ENCODE measurements at places on chromosomes 3 and 15.

DNA sequence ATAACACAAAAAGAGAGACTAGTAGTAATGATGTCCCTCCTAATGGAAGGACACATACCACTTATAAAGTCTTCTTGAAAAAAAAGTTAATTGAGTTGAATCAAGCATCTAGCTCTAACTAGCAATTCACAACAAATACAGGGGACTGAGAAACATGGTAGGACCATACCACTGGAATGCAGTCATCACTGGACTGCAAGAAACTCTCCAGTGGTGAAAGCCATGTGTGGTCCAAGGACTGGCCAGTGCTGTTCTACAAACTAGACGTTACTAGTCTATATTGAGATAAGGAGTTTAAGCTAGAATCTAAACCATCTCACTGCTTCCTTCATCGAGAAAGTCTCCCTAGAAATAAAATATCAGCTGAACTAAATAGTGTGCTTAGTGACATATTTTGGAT, 16.7 kb downstream of the FBN1 start:
- no peak for DNase-seq

DNA sequence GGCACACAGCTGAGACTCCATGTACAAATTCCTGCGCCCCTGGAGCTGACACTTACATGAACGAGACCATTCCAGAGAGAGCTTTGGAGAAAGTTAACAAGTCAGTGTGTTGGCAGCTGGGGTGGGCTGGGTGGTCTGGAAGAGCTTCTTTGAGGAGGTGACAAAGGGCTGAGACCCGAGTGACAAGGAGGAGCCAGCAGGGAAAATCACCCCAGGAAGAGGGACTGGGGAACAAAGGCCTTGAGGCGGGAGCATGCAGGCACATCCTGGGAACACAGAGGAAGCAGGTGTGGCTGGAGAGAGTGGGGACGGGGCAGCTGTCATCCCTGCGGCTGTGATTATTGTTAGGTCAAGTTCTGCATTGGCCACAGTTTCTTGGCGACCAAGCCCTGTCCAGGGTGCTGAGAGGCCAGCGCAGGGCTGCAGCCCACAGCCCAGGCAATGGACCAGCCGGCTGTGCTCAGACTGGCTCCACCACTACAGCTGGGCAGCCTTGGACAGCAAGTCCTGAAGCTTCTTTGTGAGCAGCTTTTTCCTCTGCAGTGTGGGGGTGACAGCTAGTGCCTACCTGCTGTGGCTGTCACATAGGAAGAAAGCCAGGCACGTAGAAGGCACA, 34.2 kb upstream of the PRR23E start:
- peak; percentile 28 for DNase-seq

GRCh38 chr3:190586631-190587011, 72.7 kb downstream of the IL1RAP start:
- DNase-seq, result peak; percentile 62

DNA sequence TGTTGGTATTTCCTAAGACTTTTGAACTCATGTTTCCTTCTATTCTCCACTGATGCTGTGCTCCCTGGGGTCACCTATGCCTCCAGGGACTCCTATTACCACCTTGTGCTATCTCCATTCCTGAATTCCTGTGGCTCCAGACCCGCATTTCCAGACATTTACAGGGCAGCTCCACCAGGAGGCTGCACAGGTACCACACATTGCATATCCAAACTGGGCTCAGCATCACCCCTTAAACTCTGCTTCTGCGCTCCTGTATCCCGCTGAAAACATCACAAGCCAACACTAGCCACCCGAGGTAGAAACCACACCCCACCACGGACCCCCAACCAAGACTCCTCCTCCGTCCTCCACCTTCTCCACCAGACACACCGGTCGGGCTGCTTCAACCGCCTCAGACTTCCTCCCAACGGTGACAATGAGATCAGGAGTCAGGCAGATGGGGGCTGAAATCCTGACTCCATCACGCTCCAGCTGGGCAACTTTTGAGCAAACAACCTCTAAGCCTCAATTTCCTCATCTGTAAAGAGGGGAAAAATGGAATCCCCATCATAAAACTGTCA, 10.4 kb downstream of the TNK2 start:
- no peak for DNase-seq

DNA sequence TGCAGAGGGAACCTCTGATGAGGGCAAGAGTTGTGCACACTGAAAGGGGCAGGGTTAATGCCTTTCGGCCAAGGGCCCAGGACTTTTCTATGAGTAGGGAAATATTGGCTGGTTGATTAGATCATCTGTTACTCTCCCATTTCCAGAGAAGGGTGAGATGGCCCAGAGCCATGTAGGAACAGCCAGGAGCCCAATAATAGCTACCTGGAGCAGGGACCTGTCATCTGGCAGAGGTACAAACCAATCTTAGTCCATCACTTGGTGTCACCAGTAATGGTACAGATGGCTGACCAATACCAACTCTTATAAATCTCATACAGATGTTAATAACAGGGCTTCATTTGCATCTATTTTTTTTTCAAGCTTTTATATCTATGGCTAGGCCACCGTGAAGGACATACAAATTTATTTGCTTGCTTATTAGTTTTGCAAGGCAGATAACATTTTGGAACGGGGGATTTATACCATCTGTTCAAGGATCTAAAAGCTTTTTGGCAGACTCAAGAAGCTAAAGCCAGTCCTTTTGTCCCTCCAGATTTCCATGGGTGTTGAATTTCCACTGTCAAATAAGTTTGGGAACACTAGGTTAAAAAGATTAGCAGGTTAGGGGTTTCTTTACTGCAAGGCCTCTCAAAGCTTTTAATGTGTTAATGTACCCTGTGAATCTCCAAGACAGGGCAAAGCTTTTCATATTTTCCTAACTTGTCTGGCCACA, 79.3 kb downstream of the TNIK start:
- no peak for DNase-seq

DNA sequence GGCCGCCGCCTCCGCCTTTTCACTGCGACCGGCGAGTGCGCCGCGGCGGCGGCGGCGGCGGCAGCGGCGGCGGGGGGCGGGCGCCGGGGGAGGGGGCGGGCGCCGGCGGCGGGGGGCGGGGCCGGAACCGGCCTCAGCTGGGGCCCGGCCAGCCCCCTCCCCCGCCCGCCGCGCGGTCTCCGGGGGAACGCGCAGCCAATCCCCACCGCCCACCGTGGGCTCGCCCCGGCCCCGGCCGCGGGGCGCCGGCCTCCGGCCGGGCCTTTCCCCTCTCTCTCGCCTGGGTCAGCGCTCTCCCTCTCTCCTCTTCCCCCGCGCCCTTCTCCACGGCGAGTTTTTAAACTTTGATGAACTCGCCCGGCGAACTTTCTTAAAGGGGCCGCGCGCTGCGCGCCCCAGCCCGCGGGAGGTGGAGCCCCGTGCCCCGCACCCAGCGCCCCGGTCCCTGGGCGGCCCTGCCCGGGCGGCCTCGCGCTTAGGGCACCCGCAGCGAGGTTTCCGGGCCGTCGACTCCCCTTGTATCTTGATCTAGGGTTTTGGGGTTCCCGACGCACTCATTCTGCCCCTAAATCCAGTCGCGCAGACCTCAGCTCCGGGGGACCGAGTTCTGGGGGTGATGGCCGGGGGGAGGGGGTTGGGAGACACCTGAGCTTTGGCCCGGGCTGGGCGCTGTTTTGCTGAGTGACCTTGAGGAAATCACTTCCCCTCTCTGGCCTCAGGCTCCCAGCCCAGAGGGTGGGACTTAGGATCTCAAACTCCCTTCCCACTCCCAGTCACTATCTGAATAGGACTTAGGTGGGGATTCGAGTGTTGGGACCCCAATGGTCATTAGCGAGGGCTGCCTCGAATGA, at the start of gene RBPMS2:
Gene RBPMS2 (minus strand): TSS at position 39 of the 851 bp plus-strand sequence. CDS start 270 bp downstream, outside the sequence.
- DNase-seq, result peak; percentile 8

GRCh38 chr3:38548154-38548931, 52.2 kb downstream of the EXOG start:
- DNase-seq, result no peak

GRCh38 chr3:197901626-197902025, 48.4 kb upstream of the RPL35A start:
- no peak for DNase-seq

DNA sequence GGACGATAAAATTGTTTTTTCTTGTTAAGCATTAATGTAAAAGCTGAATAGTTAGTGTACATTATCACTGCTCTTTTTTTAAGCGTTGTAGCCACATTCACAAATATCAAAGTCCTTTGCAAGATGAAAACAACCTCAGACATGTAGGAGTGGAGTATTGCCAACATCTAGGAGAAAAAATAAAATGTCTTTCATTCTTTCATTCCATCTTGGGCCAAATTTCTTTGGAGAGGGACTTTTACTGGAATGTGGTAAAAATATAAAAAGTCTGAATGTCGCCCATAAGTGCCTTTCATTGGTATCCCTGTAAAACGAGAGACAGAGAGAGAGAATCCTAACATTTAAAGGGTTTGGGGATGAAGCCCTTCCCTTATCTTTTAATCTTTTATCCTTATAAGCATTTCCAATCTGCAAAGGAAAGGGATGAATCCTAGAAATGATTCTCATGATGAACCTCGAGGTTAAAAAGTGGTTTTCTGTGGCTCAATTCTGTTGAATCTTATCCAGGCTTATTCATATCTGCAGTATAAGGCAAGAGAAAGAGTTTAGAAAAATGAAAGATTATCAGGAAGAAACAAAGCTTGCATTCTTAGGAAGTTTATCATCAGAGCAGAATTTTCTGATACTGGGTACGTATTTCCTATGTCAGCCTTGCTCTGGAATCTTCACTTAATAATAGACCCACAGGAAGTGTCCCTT, 1031.7 kb downstream of the MCTP2 start:
- peak; percentile 76 for DNase-seq
